ENCODE measurements at places on chromosomes 1 and 21.

DNA sequence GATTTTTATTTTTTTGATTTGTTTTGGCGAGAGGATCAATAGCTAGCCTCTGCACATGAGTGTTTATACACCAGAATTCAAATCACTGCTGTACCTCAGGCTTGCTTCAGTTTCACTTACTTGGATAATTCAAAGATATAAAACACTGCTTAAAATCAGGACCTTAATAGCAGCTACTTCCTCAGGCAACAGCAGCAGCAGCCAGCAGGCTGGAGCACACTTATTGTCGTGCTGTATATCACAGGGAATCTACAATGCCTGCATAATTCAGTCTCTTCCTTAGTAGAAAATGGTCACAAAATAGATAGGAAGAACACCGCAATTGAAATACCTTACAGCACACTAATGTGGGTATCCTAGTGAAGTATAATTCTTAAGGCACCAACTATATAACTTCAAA, 497.3 kb downstream of the NEGR1 start:
- no peak for DNase-seq

DNA sequence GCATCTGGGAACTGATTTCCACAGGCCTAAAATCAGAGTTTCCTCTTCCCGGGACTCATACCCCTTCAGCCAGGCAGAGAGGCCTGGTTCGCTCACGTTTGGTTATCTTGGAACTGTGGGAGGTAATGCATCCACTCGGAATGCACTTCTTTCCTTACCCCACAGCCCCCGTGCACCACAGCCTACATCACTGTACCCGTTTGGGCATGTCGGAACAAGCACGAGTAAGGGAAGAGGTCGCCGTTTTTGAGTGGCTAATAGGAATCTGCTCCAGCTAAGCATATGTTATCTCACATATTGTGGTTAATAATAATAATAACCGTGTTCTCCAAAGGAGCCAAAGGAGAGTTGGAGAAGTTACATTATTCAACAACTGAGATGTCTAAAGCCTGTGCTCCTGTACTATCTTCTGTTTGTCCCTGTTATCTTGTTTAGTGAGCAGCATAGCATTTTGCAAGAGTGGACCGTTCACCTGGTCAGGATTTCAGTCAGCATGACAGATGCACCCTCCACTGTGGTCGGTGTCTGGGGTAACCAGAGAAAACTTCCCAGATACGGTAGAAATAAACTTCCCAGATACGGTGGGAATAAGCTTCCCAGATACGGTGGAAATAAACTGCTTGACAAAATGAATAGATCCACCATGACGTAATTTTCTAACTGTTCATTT, 198.6 kb downstream of the SDCCAG8 start:
- no peak for DNase-seq

DNA sequence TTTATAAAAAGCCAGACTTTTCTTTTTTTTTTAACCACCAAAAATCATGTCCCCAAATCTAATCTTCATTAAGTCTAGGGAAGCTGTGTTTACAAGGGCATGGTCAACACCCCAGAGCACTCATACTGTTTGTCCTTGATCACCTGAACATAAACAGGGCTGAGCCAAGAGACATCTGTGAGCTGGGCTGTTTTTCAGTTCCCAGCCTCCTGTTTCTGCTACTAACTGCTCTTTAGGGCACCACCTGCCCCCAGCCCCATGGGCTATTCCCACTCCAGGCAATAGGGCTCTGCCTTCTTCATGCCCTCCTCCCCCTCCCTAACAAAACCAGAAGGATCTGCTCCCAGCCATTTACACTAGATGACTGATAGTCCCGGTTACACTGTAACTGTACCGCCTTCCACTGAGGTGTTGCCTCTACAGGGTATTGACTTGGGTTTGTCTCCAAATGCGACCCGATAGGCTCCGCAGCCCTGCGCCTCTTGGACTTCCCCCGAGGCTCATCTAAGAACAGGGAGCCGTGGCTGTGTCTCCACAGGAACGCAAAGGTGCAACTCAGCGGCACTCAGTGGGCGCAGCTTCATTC, 11.7 kb upstream of the SLC26A9 start:
- no peak for DNase-seq

DNA sequence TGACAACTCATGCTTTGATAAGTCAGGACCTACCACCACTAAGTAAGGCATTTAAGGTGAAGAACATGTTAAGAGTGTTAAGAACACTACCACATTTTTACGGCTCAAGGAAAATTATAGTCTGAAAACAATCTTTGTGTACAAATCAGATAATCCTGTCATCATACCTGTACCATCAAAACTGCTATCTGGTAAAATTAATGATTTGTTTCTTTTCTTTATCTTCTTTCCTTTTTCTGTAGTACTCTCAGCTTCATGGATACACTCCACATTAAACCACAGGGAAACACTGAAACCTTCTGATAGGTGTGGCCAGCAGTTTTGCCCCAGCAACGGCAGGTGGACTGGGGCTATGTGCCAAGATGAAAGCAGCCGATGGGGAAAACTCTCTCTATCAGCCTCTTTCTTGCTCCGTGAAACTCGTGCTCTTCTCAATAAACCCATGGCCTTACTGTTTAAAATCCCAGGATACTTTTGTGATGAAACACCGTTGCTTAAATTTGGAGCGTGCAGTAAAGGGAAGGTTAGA, 75.1 kb downstream of the LYST start:
- DNase-seq: no peak

DNA sequence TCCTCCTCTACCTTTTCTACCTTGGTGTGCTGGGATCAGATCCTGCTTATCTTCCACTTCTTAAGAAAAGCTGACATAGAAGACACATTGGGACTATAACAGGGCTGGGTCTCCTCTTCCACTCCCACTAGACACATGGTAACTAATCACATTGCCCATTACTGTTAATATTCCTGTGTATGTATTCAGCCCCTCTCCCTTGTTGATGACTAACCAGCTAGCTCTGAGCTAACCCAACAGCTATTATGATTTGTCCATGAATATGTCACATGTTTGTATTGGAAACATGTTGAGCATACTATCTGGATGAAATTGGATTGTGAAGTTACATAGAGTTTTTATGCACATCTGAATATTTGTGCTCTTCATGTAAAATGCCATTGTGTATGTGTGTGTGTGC, 52.9 kb downstream of the MPZL1 start:
- DNase-seq: no peak

DNA sequence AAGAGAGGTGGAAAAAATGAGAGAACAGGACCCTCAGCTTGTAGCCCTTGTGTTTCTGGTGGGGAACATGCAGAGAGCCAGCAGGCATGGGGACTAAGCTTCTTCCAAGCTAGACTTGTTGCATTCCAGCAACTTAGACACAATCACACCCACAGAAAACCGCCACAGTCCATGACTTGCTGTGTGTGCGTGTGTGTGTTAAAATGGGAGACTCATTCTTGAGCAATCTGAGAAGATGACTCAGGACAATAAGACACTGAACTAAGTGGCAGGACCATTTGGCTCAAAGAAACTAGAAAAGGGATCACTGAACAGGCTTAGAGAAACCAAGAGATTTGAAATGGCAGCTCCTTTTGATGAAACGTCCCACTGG, 78.0 kb downstream of the HLX start:
- no peak for DNase-seq

DNA sequence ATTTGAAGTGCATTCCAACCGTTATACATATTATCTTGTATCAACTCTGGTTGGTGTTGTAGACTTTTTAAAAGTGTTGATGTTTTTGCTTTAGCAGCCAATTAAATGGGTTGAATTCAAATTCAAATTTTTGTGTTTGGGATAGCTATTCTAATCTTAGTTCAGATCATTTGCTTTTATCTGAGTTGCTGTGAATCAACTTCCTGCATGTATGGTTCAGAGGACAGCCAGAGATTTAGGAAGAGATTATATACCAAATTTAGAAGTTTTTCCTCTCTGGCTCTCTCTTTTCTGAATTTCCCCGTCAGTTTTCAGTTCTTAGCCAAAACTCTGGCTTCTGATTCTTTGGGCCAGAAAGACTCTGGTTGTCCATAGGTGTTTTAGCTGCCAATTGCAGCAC, 415.5 kb downstream of the NUF2 start:
- no peak for DNase-seq

DNA sequence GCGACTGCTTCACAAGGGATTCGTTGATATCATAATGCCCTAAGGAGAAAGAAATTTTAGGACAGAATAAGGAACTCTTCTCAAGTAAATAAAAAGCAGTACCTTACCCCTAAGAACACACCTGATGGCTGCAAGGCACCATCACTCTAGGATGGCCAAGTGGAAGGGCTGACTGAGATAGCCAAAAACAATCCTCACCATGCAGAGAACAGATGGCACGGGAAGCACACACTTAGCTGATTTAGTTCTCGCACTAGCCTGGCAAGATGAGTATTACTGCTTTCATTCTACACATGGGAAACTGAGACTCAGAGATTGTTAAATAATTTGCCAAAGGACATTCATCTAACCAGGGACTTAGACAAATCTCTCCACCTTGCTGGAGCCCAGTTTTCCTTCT, 43.8 kb downstream of the STPG1 start:
- DNase-seq: no peak

- DNase-seq: no peak
These were observed 433 bp upstream of the KAZN start for GRCh38 chr1:14598007-14598497.

GRCh38 chr1:97364086-97364485, 556.7 kb downstream of the DPYD start:
- DNase-seq: no peak

DNA sequence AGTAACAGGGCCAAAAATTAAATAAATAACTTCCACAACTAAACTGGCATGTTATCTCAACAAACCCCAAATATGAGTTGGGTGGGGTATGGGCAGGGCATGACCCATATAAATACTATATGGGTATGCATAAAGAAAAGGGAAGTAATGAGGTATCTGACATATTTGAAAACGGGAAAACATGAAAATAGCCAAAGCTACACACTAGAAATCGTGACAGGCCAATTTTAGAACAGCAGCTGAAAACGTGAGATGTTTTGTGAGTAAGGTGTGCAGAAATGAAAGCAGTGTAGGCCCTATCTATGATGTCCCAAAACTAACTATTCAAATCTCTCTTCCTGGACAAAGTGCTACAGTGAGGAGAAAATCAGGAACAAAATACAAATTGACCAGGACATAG, 537.9 kb upstream of the NR5A2 start:
- no peak for DNase-seq

- DNase-seq: no peak
These were observed 603.8 kb downstream of the PTPRC start for GRCh38 chr1:199242601-199243000.

DNA sequence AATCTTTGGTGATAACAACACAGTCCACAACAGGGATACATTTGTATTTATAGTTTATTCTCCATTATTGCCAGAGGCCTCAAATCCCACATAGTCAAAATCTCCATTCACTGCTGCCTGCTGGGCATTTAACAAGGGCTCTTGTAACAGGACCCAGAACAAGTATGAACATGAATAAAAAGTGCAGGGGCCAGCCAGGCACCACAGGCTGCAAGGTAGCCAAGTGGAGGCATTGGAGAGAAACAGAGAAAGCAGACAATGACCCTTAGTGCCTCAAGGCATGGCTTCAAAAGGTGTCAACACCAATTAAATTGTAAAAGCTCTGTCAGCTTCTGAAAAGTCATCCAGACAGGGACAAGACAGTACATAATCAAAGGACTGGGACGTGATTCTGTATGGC, 116.8 kb downstream of the ATP6V1G3 start:
- no peak for DNase-seq

DNA sequence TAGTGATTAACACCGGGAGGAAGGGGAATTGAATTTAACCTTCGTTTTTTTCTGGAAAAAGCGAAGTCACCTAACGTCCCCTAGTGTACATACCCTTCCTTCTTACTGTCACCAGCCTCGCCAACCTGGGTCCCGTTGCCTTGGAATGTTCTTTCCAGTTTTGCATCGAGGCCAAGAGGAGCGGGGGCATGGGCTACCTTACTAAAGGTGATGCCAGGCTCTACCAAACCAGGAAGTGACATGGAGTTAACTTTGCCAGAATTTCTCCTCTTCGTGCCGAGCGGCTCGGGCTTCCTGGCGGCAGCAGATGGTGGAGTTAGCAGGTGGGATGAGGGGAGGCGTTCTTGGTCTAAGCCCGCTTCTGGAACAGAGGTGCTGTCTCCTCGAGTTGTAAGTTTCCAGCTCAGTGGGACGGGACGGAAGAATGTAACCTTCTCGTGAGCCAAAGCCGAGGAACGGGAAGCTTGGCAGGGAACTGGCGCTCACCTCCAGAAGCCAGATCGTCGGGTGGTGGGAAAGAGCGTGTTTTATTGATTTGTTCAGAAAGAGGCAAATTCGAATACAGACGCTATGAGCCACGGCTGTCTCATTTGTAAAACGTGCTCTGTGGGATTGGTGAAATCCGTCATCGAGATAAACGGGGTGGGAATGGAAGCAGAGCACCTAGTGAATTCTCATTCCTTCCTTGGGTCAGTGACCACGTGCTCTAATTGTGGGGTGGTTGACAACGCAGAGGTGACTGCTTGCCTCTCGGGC, 486 bp downstream of the NIPAL3 start:
- DNase-seq: no peak

- no peak for DNase-seq
These were observed 34.4 kb downstream of the TESK2 start for GRCh38 chr1:45456531-45456930.

DNA sequence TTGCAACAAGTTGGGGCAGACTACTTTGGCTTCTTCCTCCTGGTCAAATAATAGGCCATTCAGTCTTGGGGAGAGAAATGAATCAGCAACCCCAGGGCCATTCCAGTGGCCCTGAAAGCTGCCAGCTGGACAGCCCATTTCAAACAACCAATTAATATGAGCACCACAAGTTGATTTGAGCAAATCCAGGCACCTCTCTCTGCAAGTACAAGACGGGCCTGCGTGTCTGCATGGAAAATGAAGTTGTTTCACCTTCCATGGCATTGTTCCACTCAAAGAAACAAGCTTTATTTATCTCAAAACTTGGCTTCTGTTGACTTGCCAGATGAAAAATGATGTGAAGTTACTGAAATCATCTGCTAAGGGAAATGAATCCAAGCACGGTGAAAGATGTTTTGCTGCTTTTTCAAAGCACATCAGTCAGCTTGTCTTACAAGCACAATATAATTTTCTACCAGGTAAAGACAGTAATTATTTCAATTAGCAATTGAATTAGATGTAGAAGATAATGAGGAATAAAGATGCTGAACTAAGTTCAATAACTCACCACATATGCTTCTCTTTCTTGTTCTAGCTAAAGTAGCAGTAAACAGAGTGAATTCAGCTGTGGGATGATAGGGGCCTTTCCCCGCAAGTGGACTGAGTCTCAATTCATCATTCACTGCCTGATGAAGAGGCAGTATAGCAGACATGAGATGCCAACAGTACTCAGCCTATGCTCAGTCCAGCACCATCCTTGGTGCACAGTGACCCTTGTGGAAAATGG, 95.2 kb upstream of the SSX2IP start:
- DNase-seq: no peak
